GM12865 (cell line): ENCODE measurements at places on chromosomes 1 and 21.
A peak's percentile ranks its signal among the peaks of the same experiment; 100 is the strongest.

DNA sequence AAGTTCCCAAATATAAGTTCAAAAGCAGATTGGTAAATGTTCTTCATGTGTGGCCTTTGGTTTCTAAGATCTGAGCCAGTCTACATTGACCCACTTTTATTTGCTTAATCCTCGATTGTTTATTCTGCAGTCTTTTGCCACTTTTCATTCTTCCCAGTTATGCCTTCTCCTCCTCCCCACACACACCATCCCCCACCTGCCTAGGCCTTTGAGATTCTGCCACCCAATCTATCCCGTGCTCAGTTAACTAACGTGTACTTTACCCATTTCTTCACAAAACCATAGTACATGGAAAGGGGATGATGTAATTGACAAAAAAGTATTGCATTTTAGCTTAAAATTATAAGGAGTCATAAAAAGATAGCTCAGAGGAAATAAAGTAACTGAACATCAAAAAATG, 3.7 kb downstream of the CFH start:
- DNase-seq: no peak

DNA sequence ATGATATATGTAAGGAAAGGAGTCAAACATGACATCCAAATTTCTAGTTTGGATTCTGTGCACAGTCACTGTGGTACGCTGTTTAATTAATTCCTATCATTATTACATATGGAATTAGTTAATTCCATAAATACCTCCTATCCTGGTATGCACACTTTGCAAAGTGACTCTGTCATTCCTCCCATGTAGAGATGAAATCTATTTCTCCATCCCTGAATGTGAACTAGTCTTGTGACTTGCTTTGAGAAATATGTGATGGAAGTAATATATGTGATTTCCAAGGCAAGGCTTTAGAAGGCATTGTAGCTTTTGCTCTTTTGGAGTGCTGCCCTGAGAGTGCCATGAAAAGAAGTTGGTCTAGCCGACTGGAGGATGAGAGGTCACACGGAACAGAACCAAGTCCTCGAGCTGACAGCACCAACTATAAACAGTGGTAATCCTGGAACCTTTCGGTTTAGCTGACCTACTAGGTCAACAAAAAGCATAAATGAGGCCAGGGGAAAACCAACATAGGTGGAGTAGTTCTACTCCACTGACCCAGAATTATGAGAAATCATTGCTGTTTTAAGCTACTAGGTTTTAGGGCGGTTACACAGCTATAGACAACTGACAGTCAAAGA, 1.5 kb downstream of the SELENOF start:
- DNase-seq: peak; percentile 55

GRCh38 chr1:206445911-206446356, 24.3 kb upstream of the IKBKE start:
- DNase-seq: no peak

DNA sequence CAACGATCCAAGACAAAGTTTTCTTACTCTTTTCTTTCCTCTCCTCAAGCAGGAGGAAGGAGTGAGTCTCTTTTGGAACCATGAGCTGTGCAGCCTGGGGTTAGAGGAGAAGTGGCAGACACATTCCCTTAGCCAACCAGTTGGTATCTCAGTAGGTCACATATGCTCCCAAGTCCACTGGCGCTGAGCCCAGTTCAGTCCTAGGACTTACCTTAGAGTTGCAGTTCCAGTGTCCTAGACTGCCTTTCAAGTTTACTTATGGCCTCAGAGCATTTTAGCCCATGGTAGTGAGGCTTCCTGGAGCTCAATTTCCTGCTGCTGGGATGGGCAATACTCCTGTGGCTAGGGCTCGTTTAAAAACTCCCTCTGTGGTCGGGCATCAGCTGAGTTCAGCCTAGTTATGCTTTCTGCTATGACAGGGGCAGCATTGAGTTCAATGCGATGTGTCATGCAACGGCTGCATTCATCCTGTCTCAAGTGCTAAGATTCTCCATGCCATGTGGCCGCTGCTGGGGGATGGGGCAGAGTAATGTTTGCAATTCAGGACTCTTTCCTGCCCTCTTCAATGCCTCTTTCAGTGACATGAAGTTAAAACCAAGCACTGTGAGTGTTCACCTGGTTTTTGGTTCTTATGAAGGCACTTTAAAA, 103.8 kb downstream of the LRRC7 start:
- no peak for DNase-seq

DNA sequence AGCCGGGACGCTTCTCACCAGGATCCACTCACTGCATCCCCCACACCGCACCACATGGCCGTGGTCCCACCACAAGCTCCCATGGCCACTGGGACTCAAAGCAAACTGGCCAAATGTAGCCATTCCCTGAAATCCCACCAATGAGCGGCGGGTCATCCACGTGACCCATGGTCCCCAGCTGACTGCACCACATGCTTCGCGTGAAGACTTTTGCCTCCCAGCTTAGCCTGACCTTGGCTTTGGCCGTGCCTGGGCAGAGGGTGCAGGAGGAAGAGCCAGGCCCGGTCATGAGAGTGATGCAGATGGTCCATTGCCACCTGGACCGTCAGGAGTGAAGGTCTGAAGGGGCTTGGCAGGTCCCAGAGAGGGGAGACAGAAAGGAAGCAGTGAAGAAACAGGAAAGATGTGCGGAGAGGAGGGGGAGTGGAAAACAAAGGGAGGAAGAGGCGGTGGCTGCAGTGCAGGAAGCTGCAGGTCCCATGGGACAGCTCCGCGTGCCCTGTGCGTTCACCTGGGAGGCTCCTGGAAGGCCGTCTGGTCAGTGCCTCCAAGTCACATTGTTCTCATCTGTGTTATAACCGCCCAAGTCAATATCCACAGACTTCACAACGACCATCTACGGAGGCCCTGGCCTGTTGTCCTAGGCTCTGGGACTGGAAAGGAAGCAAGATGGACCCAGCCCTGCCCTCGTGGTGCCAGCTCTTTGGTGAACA, 167.8 kb upstream of the AJAP1 start:
- no peak for DNase-seq

GRCh38 chr1:234743791-234744611, 134.0 kb upstream of the IRF2BP2 start:
- no peak for DNase-seq

DNA sequence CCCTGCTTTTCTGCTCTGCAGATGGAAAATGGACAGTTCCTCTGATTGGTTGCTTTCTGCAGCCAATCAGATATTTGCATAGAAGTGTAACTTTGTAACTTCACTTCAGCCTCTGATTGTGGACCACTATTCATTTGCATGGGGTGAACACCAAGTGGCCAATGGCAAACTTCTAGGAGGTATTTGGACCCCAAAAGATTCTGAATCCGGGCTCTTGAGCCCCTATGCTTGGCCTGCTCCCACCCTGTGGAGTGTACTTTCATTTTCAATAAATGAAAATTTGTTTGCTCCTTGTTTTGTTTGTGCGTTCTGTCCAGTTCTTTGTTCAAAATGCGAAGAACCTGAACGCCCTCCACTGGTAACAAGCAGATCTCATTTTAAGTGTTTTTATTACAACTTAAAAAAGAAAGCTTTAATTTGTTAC, 6.4 kb upstream of the GSTM4 start:
- peak; percentile 41 for DNase-seq

DNA sequence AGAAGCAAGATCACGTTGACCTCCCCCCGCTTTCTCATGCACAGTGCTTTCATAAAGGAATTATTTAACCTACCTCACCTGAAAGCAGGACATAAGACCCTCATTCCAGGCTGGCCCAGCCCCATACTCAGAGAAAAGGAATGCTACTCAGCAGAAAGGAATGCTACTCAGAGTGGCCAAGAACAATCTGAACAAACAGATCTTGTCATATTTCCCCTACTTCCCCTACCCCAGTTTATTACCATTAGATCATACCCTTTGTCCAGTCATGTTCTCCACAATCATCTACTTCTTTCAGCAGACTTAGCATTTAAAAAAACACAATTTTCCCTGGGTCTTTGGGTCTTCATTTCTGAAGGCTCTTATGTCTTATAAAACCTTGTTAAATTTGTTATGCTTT, 89.8 kb downstream of the SLC16A1 start:
- no peak for DNase-seq

GRCh38 chr1:212188599-212189351, 96.4 kb upstream of the PPP2R5A start:
- no peak for DNase-seq

DNA sequence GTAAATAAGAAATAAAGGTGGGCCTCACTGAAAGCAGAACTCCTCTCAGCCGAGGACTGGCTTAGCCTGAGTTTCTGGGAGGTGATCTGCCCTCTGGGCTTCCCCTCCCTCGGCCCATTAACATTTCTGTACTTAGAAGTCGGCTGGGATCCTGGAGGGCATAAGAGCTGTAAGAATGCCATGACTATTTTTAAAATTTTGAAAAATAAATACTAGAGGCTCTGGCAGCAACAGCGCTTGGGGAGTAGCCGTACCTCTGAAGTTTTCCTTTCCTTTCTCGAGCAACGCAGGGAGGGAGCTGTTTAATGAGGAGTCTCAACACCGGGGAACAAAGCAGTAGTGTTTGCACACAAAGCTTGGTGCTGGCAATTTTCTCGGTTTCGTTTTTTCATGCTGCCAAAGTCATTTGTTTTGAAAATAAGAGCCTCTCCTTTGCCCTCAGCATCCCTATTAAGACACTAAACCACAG, 498.7 kb downstream of the SMYD3 start:
- DNase-seq: no peak

- DNase-seq: peak; percentile 76
These were observed 183.8 kb downstream of the DHRS3 start for GRCh38 chr1:12434174-12434573.

GRCh38 chr1:203126866-203127665, 460 bp upstream of the ADORA1 start:
- no peak for DNase-seq

GRCh38 chr1:230502996-230503395, 76.9 kb upstream of the PGBD5 start:
- DNase-seq: no peak

DNA sequence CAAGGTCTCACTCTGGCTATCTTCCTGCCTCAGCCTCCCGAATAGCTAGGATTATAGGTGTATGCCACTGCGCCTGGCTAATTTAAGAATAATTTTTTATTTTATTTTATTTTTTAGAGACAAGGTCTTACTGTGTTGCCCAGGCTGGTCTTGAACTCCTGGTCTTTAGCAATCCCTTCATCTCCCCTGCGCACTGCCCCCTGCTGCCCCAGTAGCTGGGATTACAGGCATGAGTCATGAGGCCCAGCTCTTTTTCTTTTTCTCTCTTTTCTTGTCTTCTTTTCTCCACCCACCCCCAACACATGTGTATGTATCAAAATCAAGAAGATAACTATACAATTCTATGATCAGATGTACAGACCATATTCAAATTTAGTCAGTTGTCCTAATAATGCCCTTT, 87.2 kb downstream of the PEX14 start:
- DNase-seq: no peak

DNA sequence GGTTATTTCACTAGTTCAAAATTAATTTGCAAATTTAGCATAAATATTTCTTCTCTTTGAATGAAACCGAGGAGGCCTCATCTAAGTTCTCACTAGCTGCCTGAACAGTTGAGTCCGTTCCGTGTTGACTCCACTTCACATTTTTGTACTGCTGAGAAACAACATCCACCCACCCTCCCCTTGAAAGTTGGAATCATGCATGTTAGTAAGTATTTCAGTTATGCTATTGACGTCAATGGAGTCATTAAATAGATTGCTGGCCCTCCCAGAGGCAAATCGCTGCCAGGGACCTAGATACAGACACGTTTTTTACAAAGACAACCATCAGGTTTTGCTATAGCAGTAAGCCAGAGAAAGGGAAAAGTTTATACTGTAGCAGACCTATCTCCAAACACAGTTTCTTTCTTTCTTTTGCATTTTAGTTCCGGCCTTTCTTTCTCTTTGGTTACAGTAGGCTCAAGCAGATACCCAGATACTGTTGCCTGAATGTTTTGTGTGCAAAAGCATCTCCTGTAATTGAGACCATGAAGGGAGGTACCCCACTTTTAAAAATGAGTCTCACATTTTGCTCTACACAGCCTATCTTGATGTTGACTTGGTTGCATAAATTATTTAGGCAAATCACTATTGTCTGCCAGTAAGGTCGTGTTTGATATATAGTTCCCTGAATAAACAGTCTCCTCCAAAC, 262.6 kb upstream of the SGIP1 start:
- peak; percentile 68 for DNase-seq

DNA sequence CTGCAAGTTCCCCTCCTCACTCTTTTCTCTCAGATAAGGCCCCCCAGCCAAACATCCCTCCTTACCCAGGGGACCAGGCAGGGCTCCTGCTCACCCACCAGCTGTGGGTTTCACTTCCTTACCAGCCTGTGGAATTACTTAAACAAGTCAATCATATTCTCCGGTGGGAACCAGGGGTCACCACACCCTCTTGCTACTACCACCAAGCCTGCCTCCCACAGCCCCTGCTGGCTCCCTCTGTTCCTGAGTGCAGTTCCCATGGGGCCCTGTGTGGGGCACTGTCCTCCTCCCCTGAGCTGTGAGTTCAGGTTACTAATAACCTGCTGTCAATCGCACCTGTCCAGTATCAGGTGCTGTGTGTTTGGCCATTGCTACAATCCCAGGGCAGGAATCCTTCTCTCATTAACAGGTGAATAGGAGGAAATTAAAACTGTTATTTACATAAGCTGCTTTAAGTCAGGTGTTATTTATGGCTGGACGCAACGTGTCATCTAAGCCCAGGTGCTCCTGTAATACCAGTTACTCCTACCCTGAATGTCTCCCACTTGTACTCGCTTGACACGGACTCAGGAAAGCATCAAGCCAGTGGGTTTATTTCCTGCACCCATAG, 53.1 kb upstream of the LBR start:
- peak; percentile 61 for DNase-seq

DNA sequence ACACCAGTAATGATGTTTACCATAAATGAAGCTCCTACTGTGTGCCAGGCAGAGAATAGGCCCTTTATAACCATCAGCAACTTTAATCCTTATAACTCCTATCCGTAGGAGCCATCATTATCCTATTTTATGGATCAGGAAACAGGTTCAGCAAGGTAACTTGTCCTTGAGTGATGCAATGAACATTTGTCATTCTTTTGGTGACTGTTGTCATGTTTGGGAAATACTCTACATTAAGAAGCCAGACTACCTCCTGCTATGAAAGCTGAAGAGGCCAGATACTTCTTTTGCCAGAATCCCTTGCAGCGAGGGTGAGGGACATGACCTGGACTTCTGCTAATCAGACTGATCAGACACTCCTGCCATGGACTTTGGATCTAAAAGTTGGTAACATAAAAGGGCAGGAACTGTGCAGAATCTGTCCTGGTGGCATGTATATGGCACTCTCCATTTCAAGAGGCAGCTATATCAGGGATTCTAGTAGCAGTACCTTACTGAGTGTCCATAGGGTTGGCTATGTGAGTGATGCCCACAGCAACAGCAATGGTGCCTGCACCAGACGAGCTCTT, 33.1 kb upstream of the SRRM1 start:
- DNase-seq: no peak
